ENCODE measurements at places on chromosomes 12 and 14.

DNA sequence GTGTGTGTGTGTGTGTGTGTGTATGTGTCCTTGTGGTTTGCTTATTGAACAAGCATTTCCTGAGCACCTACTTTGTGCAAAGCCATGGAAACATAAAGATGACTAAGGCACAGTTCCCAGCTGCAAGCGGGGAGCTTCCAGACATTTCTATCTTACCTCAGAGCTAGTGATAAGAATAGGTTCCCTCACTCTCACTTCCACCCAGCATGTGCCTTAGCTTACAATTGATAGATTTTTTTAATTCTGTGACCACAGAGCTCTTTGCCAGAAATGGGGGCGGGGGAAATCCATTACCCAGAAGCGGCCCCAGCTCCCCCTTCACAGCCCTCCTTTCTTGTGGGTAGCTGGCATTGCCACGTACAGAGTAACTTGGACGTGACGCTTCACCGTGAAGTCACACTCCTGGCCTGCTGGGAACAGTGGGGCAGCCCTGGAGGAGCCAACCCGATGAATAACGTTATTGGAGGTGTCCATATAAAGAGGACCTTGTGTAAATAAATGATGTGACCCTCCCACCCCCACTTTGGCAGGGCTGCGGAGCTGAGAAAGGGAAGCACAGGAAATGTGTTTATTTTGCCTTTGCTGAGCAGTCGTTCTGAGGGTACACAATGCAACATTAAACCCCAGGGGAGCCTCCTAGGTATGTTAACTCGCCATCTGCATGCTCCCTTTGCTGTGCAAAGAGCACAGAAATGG lies 238.9 kb downstream of the CHST11 start:
- no peak for DNase-seq

DNA sequence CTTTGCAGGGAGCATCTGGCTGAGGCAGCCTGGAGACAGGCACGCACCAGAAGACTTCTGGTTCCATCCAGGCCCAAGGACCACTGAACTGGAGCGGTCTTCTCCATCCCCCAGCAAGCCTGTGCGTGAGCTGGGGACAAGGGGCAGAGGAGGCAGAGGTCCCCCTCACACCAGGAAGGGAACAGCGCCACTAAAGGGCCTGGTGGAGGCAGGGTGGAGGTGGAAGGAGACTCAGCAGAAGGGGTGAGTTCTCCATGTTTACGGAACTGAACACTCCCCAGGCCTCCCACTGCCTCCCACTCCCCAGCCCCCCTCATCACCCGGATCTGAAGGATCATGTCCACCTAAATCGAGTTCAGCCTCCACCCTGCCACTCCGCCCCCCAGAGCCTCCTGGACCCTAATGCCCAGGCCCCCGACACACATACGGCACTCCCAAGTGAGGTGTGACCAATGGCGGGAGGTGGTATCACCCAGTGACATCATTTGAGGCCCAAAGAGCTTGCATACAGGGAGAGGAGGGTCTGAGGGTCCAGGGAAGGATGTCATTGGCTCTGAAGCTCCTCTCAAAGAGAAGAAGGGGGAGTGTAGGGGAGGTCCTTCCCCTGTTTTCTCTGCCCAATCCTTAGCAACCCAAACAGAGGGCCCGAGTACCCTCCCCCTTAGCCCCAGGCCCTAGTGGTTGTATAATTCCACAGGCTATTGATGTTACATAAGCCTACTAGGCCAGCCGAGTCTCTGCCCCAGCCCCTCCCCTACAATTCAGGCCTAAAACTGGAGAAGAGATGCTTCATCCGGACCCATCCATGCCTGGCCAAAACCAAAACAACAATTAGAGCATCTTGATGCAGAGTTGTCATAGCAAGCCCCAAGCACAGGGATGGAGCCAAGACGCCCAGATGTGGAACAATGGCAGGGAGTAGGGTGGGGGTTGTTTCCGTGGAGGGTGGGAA lies 1.0 kb downstream of the FAIM2 start:
- no peak for DNase-seq

GRCh38 chr12:89574736-89575208 lies 48.9 kb upstream of the POC1B start:
- no peak for DNase-seq

GRCh38 chr12:85951823-85952222 lies 77.7 kb downstream of the NTS start:
- no peak for DNase-seq

DNA sequence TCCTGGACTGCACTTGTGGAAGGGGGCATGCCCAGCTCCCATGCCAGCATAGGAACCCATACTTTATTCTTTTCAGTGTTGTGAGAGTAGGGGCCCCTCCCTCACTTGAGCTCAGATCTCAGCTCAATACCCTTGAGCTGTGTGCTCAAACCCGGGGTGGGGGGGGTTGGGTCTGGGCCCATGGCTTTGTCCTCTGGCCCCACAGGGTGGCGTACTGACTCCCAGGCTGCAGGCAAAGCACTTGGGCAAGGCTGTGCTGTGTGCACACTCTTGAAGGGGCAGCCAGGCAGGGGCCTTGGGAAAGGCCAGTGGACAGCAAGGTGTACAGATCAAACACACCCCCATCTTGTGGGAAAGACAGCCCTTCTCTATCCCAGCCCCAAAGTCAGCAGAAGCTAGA lies 81.8 kb downstream of the WIF1 start:
- no peak for DNase-seq

- DNase-seq, result no peak
Observed at GRCh38 chr14:61764342-61765122, 2.3 kb downstream of the SNAPC1 start.

DNA sequence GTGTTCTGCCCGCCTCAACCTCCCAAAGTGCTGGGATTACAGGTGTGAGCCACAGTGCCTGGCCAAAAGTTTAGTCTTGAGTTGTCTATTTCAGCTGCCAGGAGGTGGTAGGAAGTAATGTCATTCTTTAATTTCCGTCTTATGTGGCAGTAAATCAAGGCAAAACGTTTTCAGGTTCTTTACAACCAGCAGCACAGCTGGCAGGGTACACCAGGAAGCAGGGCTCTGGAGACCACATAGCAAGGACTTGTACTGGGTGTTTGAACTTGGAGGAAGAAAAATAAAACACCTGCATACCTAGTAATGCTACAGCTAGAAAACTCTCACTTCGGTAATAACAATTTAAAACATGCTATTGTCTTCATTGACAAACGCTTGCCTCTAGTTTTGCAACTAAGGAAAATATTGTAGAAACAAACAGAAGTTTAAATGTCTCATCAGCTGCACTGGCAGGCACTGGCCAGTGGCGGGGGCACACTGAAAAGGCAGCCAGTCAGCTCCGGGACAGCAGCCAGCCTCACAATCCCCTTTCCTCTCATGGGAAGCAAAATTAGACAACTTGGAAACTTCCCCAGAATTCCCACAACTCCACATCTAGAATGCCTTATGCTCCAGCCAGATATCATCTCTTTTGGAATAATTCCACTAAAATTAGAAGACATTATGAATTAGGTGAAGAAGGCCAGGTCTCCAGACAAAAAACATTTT lies 72.2 kb downstream of the CLIP1 start:
- DNase-seq, result no peak

- no peak for DNase-seq
Observed at GRCh38 chr14:27199272-27199671, 601.4 kb upstream of the NOVA1 start.

- no peak for DNase-seq
Observed at GRCh38 chr14:34439090-34439489, 22.9 kb downstream of the SPTSSA start.

DNA sequence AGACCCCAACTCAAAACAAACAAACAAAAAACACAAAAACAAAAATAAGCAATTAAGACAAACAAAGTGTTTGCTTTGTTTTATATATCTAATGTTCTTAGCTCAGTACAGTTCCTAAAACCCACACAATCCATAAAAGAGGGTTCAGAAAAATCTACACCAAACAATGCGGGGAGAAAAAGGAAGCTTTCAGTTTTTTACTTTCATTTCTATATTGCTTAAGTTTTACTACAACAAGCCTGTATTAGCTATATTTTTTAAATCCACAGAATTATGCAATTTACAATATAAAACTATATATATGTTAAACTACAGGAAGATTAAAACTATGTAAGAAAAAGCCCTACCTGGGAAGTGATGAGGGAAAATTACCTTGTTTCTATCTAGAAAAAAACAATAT lies 41.4 kb downstream of the CLIP1 start:
- no peak for DNase-seq

GRCh38 chr12:1184402-1184801 lies 193.4 kb downstream of the ERC1 start:
- DNase-seq, result no peak

- DNase-seq, result no peak
Observed at GRCh38 chr12:104643819-104644669, 187.3 kb downstream of the CHST11 start.

- no peak for DNase-seq
Observed at GRCh38 chr14:26216786-26217185, 381.0 kb downstream of the NOVA1 start.

DNA sequence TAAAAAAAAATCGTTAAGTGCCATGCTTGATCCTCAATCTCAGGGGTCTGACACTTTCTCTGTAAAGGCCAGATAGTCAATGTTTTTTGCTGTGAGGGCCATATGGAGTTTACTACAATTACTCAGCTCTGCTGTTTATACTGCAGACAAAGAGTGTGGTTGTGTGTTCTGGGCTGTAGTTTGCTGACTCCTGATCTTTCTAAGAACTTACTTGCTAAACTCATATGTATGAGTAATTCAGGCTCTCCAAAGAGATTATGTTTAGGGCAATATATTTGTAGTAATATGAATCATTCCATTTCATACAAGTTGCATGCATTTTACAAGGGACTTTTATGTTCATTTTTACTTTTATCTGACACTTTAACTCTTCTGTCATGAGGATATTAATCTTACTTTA lies 188.2 kb downstream of the TMTC2 start:
- no peak for DNase-seq

GRCh38 chr12:21642707-21643389 lies 14.8 kb downstream of the LDHB start:
- DNase-seq, result no peak

GRCh38 chr12:123094349-123095077 lies 56.4 kb downstream of the PITPNM2 start:
- DNase-seq, result no peak

DNA sequence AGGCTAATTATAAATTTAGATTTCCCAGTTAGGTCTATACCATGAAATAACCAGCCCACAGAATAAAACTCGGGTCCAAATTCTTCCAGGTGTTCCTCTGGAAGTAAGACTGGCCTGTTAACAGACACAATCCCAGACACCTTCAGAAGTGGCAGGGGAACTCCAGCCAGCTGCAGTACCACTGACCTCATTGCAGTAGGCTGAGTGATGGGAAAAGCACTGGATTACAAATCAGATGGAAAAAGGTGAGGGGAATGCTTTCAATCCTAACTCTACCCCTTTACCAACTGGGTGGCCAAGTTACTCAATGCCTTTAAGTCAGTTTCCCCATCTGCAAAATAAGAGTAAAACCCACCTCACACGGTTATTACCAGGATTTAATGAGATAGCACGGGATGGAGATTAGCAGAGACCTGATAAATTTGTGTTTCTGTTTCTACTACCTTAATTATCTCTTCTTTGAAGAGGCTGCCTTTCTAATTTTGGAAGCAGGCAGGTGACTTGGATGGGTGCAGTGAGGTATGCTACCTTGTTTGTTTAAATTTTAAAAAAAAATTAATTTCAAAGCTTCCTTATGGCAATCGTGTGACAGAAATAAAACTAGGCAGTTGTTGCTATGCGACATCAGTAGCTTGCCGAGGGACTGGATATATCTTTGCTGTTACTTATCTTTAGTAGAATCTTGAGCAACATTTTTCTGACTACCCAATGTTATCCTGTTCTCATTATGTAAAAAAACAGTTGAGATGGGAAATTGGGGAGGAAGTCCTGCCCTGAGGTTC lies 167.3 kb upstream of the GRIN2B start:
- DNase-seq, result no peak

GRCh38 chr14:101947577-101947903 lies 16.8 kb upstream of the DYNC1H1 start:
- no peak for DNase-seq

GRCh38 chr14:100767788-100768536 lies 41.3 kb downstream of the DLK1 start:
- DNase-seq, result no peak

DNA sequence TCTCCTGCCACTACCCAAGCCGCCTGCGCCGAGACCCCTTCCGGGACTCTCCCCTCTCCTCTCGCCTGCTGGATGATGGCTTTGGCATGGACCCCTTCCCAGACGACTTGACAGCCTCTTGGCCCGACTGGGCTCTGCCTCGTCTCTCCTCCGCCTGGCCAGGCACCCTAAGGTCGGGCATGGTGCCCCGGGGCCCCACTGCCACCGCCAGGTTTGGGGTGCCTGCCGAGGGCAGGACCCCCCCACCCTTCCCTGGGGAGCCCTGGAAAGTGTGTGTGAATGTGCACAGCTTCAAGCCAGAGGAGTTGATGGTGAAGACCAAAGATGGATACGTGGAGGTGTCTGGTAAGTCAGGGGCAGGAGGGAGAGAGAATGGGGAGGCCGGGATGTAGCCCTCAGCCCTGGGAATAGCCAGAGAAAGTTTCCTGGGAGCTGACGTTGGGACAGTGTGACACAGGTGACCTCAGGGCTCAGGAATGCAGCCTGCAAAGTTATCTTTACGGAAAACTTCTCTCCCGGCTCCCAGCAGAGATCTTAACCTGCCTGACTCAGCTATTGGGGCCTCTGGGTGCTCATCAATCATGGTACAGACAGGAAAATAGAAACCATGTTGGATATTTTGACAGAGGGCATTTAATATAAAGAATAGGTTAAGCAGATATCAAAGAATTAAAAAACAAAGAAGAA lies 747 bp downstream of the HSPB8 start:
- no peak for DNase-seq

All from NCI-H1930 (cell line).